ENCODE measurements at places on chromosomes 12 and 14. TPM values are rescaled to one million over a fixed set of nuclear protein-coding genes. Genes with fewer than 3 reads are reported as not detected.

DNA sequence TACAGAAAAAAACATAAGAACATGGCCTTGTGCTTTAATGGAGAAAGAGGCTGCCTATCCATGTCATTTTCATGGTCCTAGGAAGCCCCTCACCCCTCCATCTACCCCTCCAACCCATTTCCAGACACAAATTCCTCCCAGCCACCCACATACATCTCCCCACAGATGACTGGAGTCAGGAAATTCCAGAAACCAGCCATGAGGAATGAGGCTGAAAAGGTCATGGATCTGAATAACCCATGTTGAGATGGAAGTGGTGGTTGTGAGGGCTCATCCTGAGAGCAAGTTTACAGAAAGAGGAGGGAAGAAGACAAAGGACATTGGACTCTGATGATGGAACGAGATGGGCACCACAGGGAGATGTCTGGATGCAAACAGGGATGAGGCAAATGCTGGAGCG is 23.9 kb upstream of the C12orf42 start:
- DNase-seq: no peak

GRCh38 chr12:132614861-132615578 is 3.6 kb upstream of the P2RX2 start:
- peak; percentile 92 for DNase-seq

DNA sequence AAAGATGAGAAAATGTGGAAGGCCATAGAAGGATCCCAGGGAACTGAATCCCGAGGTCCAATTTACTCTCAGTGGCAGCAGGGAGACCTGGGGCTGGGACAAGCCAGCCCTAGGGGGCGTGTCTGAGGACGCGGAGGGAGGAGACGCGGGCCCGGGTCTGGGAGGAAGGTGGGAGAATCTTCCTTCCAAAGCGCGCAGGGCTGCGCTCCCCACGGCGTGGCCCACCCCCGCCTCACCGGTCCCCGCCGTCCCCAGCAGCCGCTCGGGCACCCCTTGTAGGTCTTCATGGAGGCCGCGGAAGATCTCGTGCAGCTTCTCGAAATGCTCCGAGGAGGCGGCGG is 323 bp downstream of the VTI1B start:
- DNase-seq: peak; percentile 85

DNA sequence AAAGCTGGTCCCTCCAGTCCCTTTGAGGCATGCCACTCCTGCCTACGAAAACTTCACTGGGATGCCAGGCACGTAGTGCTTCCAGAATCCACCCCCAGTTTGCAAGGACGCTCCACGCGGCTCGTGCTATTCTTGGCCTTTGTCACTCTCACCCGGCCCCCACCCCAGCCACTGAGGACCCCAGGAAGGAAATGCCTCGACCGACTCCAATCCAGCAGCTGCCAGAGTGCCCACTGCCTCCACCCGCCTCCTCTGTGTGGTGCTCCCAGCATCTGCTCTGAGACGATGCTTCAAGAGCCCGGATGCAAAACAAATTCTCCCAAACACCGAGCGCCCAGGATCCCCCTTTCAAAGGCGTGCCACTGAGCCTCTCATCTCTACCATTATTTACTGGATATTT is 123.9 kb downstream of the RFLNA start:
- no peak for DNase-seq

DNA sequence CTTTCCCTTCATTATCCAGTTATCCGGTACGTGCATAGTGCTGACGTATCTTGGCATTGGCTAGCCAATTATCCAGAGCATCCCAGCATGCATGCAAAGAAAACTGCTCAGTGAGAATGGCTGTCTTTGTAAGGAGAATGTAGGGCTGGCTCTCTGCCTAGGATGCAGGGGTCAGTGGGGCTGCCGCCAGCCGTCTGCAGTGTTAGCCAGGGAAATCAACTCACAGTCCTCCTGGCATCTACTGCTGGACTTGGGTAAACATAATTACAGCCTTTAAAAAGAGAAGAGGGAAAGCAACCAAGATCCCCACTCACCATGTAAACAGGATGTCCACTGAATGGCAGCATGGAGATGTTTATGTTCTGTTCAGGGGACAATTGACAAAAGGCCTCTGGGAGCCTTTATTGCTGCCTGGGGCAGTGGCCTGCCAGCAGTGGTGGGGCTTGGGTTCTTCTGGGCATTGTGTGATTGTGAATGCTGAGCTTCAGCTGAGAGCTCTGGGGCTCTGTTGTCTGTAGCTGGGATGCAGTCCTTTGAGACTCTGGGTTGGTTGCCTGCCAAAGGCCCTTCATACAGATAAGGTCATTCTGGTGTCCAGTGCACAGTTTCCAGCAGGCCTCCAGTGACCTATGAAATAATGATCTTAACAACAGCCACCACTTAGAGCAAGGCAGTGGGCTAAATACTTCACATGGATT is 121.8 kb downstream of the TBC1D30 start:
- no peak for DNase-seq

DNA sequence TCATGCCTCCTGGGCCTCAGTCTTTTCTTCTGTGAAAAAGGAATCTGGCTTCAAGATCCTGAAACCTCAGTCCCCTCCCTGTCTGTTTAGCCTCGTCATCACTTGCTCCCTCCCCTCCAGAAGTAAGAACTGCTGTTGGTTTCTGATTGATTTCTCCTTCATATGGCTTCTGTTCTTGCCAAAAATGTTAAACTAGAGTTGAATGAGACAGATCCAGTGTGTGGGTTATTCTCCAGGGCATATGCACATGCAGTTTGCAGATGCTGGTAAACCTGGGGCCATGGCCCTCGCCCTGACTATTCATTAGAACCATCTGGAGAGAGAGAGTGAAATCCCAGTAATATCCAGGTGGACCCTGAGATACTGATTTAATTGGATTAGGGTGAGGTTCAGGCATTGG is 175.1 kb downstream of the TMEM132C start:
- DNase-seq: no peak

DNA sequence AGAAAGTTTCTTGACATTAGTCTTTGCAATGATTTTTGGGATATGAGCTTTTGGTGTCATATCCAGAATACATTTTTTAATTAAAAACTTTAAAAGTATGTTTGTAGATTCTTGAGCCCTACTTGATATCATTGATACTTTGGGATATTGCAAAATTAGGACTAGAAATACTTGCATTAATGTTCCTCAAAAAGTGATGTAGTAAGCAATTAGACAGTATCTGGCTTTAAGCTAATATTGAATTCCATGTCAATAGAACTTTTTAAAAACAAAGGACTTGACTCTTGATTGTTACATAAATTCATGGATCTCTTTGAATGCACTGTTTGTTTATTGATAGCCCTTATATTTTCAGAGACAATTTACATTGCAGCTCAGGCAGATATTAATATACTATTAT is 15.6 kb downstream of the PEX5 start:
- DNase-seq: no peak

DNA sequence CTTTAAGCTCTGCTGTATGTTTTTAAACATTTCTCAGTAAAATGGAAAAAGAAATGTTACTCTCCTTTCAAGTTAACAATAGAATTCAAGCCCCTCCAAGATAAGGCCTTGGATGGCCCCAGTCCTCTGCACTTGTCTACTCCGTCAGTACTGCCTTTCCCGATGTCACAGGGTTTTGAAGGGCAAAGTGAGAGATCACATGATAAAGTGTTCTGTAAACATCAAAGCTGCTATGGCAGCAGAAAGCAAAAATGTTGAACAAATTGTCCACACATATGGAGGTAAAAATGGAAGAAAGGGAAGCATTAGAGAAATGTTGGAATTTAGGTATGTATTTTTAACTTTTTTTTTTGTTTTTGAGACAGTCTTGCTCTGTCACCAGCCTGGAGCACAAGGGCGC is 33.5 kb upstream of the CDK2AP1 start:
- DNase-seq: no peak

GRCh38 chr12:67069451-67070306 is 199.5 kb upstream of the CAND1 start:
- peak; percentile 41 for DNase-seq

- DNase-seq: no peak
These were observed 11.1 kb upstream of the KITLG start for GRCh38 chr12:88591343-88591742.

Gene LBHD2
- total RNA-seq: 0.99 TPM

Gene KRT4
- total RNA-seq: not detected

Gene SLCO1B3
- not detected for total RNA-seq

Data from A673 (cell line).